ENCODE measurements at places on chromosomes 5 and 9. TPM values are rescaled to one million over a fixed set of nuclear protein-coding genes. Genes with fewer than 3 reads are reported as not detected.

The TRPM6 gene
- 0.11 TPM for total RNA-seq

The EMB gene
- 2.2 TPM for total RNA-seq

The RNF180 gene
- 5.9 TPM for total RNA-seq

The LCN10 gene
- total RNA-seq = not detected

The DRD1 gene
- total RNA-seq = not detected

The APBA1 gene
- total RNA-seq = 14.1 TPM

The FOXI1 gene
- not detected for total RNA-seq

The ZNF454 gene
- 2.5 TPM for total RNA-seq

The SLC46A2 gene
- not detected for total RNA-seq

The MYMK gene
- not detected for total RNA-seq

The AK8 gene
- 0.78 TPM for total RNA-seq

The MARCOL gene
- not detected for total RNA-seq

The TMEM171 gene
- total RNA-seq = 6.6 TPM

The SLC36A3 gene
- not detected for total RNA-seq

The RELL2 gene
- 2.0 TPM for total RNA-seq

The BTNL3 gene
- total RNA-seq = not detected

The ADRA1B gene
- total RNA-seq = 0.13 TPM

The SPINK4 gene
- total RNA-seq = not detected

The CSF1R gene
- not detected for total RNA-seq

The ARID3C gene
- 0.26 TPM for total RNA-seq

The CRB2 gene
- total RNA-seq = under 0.01 TPM

The FRRS1L gene
- 1.6 TPM for total RNA-seq

The RNF183 gene
- total RNA-seq = not detected

The ACOT12 gene
- total RNA-seq = not detected

The C9orf152 gene
- not detected for total RNA-seq

The LHFPL2 gene
- 292 TPM for total RNA-seq
